ENCODE measurements at places on chromosomes 6 and 20. TPM values are rescaled to one million over a fixed set of nuclear protein-coding genes. Genes with fewer than 3 reads are reported as not detected.

GINS1 gene
- total RNA-seq, result 0.42 TPM

ADGRB3 gene
- total RNA-seq, result 4.9 TPM

SNX3 gene
- total RNA-seq, result 148 TPM

AIF1 gene
- 9.4 TPM for total RNA-seq

C20orf144 gene
- total RNA-seq, result 0.23 TPM

XKR7 gene
- not detected for total RNA-seq

MICAL1 gene
- total RNA-seq, result 23.3 TPM

TRERF1 gene
- total RNA-seq, result 7.0 TPM

MOG gene
- total RNA-seq, result not detected

LY6G6F gene
- total RNA-seq, result not detected

- no peak overlapping the region for H3K27ac ChIP-seq
- no peak for DNase-seq
- no peaks in the 10 kb centered on the region for H3K27me3 ChIP-seq
- H3K36me3 ChIP-seq, result no peaks in the 10 kb centered on the region
Observed at GRCh38 chr6:139904158-139904533, 529.7 kb upstream of the CITED2 start.

DNA sequence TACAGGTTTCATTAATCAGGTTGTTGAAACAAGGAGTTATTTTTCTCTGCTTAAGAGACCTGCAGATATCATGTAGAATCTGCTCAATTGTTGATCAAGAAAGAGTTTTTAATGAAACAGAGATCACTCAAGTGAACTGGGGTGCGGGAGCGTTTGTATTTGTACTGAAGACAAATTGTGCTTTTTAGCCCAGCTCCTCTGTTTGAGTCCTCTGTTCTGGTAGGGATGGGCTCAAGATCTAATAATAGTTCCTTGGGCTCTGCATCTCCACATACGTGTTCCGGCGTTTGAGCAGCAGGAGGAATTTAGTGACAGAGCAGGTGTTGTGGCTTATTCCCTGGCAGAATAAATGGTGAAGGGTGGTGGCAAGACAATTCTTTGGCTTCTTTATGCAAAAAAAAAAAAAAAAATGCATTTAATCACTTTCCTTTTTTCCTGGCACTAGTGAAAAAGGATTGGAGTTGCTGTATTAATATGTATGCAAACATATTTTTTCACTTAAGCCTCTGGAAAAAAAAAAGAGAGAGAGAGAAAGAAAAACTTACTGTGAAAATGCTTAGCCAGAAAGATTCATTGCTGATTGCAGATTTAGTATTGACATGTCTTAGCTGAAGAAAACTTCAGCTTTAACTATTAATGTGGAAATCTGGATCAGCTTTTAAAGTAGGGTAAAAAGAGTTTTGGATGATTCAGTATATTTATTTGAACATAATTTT lies 4.0 kb downstream of the CITED2 start:
- no peak for DNase-seq
- no peaks in the 10 kb centered on the region for H3K27me3 ChIP-seq
- peak overlapping the region; percentile 80 for H3K4me3 ChIP-seq
- H3K4me1 ChIP-seq, result peaks cover 20% of the 10 kb centered on the region
- H3K27ac ChIP-seq, result peak overlapping the region; percentile 96
- peaks cover 17% of the 10 kb centered on the region for H3K36me3 ChIP-seq

DNA sequence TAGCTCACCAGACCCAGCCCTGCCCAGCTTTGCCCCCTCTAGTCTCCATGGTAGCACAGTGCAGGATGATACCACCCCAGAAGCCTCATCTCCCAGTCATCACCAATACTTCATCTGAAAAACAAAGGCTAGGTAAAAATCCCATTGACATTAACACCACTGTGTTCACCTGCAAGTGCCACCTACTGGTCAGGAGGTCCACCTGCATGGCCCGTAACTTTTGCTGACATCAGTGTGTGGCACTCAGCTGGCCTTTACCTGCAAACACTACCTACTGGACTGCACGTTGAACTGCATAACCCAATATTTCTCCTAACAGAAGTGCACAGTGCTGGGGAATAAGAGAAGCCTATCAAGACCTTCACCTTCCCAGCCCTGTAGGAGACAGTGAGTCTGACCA lies 234.7 kb upstream of the ADGRB3 start:
- no peak overlapping the region for H3K4me3 ChIP-seq
- no peak overlapping the region for H3K27ac ChIP-seq
- no peaks in the 10 kb centered on the region for H3K36me3 ChIP-seq
- no peaks in the 10 kb centered on the region for H3K27me3 ChIP-seq
- DNase-seq, result no peak

DNA sequence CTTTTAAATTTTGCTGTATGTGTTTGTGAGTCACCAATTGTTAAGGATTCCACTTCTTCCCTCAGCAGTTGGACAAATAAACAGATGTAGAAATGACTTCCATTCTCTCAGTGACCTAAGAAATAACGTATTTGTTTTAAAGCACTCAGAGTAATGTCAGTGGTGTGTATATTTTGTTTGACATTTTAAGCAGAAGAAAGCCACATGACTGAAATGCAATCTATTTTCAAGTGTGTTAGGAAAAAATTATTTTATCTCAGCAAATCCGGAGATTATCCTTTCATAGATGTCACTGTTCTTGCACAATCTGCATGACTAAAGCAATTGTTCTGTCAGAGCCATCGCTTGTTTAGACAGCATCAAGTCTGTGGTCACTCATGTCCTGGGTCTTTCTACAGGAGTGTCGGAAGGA lies 77.1 kb downstream of the JAG1 start:
- H3K4me3 ChIP-seq, result no peak overlapping the region
- H3K4me1 ChIP-seq, result peaks cover 34% of the 10 kb centered on the region
- no peaks in the 10 kb centered on the region for H3K36me3 ChIP-seq
- H3K27me3 ChIP-seq, result no peaks in the 10 kb centered on the region
- H3K27ac ChIP-seq, result peak overlapping the region; percentile 40

DNA sequence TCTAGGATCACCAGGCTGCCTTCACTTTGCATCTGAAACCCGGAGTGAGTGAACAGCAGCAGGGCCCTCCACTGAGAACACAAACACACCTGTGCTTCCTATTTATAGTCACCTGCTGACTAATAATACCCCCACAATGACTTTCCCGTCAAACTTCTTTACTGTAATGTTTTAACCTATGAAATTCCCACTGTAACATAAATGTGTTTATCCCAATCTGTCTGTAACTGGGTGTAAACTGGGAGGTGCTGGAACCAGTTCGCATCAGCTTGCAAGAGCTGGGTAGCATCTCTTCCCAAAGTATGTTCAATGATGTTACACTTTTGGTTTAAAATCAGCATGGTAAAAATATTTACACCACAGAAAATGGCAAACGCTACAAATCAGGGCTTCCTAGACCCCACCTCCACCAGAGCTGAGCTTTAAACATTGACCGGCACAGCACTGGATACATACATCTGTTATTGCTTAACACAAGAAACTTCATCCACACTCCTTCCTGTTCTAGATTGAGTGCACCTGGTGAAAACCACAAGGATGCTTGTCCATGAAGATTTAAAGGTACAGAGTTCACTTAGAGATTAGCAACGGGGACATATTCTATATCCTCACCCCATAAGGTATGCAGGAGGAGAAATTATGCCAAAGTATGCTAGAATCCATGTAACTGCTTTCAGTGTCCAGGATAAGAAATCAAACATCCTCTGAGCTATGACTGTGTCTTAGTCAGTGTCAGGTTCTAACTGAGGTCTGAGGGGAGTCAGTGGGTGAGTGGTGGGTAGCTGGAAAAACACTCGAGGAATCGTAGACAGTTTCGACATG lies 79.0 kb downstream of the ALDH8A1 start:
- H3K4me3 ChIP-seq, result no peak overlapping the region
- H3K27me3 ChIP-seq, result no peaks in the 10 kb centered on the region
- no peaks in the 10 kb centered on the region for H3K36me3 ChIP-seq
- H3K27ac ChIP-seq, result no peak overlapping the region
- no peaks in the 10 kb centered on the region for H3K4me1 ChIP-seq

DNA sequence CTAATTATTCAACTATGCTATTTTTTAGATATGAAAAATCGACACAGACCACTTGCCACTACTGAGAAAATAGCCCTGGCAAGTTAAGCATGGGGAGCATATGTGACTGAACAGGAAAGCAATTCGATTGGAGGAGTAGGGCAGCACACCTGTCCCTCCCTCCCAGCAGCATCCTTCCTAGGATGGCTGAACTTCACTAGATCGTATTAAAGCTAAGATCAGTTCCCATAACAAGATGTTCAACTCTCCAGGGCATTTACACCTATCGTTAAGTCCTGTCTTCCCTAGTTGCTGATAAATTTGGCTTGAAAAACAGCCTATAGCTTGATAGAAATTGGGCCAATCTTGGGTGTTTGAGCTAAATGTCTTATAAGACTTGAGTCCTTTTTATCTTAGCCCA lies 7.0 kb downstream of the PPP1R10 start:
- H3K4me3 ChIP-seq, result no peak overlapping the region
- peaks cover 63% of the 10 kb centered on the region for H3K4me1 ChIP-seq
- peaks cover 45% of the 10 kb centered on the region for H3K36me3 ChIP-seq
- H3K27ac ChIP-seq, result no peak overlapping the region

GRCh38 chr20:19945732-19946670 lies 71.2 kb upstream of the NAA20 start:
- no peak overlapping the region for H3K4me3 ChIP-seq
- peaks cover 28% of the 10 kb centered on the region for H3K4me1 ChIP-seq
- H3K27me3 ChIP-seq, result no peaks in the 10 kb centered on the region
- H3K27ac ChIP-seq, result peak overlapping the region; percentile 64
- peaks cover 35% of the 10 kb centered on the region for H3K36me3 ChIP-seq

DNA sequence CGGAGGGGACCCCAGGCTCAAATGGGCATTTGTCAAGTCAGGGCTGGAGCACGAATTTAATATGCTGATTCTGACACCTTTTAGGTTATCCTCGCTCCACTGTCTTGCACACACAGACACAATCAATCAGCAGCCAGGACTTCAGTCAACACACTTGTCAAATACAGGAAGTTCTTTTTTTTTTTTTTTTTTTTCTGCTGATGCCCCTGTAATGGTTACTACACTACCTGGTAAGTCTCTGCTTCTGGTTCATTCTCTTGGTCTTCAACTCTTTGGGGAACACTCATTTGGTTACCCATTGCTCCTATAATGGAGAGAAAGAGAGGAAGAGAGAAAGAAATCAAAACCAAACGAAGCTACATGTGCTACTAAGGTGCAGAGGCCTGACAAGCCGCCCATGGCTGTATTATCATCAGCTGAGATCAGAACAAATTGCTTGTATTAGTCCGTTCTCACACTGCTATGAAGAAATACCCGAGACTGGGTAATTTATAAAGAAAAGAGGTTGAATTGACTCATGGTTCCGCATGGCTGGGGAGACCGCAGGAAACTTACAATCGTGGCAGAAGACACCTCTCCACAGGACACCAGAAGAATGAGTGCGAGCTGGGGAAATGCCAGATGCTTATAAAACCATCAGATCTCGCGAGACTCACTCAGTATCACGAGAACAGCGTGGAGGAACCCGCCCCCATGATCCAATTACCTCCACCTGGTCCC lies 11.8 kb downstream of the BCAS1 start:
- H3K4me3 ChIP-seq, result no peak overlapping the region
- H3K27ac ChIP-seq, result no peak overlapping the region
- H3K27me3 ChIP-seq, result no peaks in the 10 kb centered on the region
- no peaks in the 10 kb centered on the region for H3K36me3 ChIP-seq
- no peaks in the 10 kb centered on the region for H3K4me1 ChIP-seq

DNA sequence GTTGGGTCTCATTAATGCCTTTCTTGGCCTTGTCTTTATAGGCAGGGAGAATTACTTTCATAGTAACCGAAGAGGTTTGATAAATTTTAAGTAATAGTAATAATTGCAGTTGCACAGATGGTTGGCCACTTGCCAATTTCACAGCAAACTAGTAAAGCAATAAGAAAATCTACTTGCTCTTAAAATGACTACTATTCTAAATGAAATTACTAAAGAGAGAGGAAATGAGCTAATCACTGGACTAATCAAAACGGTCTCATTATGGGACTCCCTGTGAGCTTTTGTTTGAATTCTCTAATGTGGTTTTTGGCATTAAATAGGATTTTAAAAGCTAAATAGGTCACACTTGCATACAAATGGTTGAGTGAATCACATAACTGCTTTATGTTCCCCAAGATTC lies 227.4 kb upstream of the PLN start:
- peaks cover 68% of the 10 kb centered on the region for H3K4me1 ChIP-seq
- H3K4me3 ChIP-seq, result no peak overlapping the region
- H3K27ac ChIP-seq, result peak overlapping the region; percentile 67
- no peaks in the 10 kb centered on the region for H3K36me3 ChIP-seq

GRCh38 chr6:10658910-10659698 lies 35.3 kb downstream of the C6orf52 start:
- DNase-seq, result no peak
- H3K27me3 ChIP-seq, result no peaks in the 10 kb centered on the region
- H3K36me3 ChIP-seq, result no peaks in the 10 kb centered on the region
- H3K27ac ChIP-seq, result peak overlapping the region; percentile 30

DNA sequence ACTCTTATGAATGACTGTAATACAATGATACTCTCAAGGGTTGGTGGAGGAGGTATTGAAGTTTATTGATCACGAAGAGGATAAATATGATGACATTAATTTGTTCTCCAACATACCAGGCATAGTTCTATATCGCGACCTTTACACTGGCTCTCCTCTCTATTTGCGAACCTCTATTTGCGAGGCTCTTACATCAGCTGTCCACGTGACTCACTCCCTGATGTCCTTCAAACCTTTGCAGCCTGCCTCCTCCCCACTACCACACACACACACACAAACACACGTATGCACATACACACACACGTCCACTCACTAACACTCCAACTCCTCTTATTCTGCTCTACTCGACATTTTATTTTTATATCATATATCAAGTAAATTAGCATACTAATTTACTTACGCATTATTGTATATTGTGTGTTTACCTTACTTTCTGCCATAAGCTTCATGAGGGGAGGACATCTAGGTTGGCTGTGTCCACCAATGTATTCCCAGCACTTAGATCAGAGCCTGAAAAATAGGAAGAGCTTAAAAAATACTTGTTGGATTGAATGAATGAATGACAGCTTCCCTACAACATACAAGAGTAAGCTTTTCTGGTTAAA lies 53.3 kb upstream of the TNFRSF21 start:
- no peaks in the 10 kb centered on the region for H3K4me1 ChIP-seq
- no peak overlapping the region for H3K4me3 ChIP-seq
- H3K27ac ChIP-seq, result no peak overlapping the region
- DNase-seq, result no peak

- no peaks in the 10 kb centered on the region for H3K4me1 ChIP-seq
- no peaks in the 10 kb centered on the region for H3K36me3 ChIP-seq
- no peak overlapping the region for H3K27ac ChIP-seq
- no peak for DNase-seq
- H3K4me3 ChIP-seq, result no peak overlapping the region
Observed at GRCh38 chr6:21115111-21115510, 478.4 kb upstream of the SOX4 start.

DNA sequence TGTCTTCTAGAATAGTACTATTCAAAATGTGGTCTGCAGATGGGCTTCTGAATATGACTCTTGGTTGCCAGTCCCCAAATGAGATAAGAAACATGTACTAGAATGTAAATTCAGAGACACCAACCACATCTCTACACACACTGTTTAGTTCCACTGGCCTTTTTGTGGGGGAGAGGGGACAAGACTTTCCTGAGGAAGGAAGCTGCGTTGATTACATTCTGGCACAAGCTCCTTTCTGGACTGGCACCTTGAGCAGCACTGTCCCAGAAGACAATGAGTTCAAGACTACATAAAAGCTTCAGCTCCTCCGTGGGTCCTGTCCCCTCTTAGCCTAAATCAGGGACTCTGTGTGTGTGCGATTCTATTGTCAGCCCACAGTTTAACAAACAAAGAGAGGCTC lies 6.9 kb upstream of the IYD start:
- no peak overlapping the region for H3K27ac ChIP-seq
- no peak overlapping the region for H3K4me3 ChIP-seq
- H3K36me3 ChIP-seq, result no peaks in the 10 kb centered on the region
- H3K27me3 ChIP-seq, result no peaks in the 10 kb centered on the region
- H3K4me1 ChIP-seq, result no peaks in the 10 kb centered on the region
